Right atrium auricular region (tissue), 2 donors: ENCODE measurements at places on chromosomes 12 and 14. TPM values are rescaled to one million over a fixed set of nuclear protein-coding genes. Genes with fewer than 3 reads are reported as not detected.
A peak's percentile ranks its signal among the peaks of the same experiment; 100 is the strongest.

DNA sequence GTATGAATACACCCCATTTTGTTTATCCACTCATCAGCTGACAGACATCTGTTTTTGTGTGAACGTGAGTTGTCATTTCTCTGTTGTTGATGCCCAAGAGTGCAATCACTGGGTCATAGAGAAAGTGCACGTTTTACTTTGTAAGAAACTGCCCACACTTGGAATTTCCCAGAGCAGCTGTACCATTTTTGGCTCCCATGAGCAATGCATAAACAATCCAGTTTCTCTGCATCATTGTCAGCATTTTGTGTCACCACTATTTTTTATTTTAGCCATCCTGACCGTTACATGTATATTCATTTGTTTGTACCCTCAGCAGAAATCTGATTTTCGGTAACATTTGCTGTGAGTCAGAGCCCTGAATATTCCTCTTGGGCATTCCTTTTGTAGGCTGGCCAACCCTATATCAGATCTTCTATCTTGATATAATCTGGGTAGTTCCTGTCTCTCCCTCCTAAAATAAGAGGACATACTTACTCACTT lies 62.7 kb downstream of the RBM19 start:
- DNase-seq: no peak
- no peak overlapping the region for H3K4me3 ChIP-seq
- no peaks in the 10 kb centered on the region for H3K27me3 ChIP-seq
- no peaks in the 10 kb centered on the region for H3K4me1 ChIP-seq
- H3K27ac ChIP-seq: no peak overlapping the region

- no peaks in the 10 kb centered on the region for H3K4me1 ChIP-seq
- DNase-seq: no peak
- H3K4me3 ChIP-seq: no peak overlapping the region
- no peaks in the 10 kb centered on the region for H3K36me3 ChIP-seq
- H3K27ac ChIP-seq: no peak overlapping the region
Measured at GRCh38 chr14:58963873-58964597, 224.4 kb upstream of the DAAM1 start.

DNA sequence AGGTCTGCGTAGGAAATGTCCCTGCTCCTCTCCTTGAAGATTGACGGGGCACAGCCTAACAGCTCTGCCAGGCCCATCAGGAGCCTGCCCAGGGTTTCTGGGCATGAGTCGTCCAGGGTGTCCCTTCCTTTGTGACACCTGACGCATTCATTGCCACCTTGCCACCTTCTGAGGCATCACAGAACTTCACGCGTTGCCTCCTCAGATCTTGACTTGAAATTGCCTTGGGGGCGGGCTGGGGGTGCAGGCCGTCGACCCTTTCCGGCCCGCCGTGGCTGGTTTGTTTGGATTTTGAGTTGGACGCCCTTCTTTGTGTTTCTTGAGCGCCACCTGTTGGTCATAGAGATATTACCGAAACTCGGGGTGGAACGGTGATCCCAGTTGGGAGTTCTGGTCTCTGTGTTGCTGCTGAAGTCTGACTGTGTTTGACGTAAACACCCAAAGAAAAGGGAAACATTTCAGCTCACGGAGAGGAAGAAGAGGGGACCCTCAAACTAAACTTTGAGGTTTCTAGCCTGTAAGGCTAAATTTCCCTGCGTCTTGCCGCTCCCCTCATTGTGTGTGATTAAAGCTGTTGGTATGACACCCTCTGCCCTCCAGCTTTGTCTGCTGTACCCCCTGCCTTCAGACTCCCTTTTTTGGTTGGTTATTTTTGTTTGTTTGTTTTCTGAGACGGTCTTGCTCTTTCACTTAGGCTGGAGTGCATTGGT lies 44.6 kb downstream of the MLXIP start:
- no peaks in the 10 kb centered on the region for H3K27me3 ChIP-seq
- peaks cover 52% of the 10 kb centered on the region for H3K4me1 ChIP-seq
- peak overlapping the region; percentile 31 for H3K27ac ChIP-seq
- no peak overlapping the region for H3K4me3 ChIP-seq

DNA sequence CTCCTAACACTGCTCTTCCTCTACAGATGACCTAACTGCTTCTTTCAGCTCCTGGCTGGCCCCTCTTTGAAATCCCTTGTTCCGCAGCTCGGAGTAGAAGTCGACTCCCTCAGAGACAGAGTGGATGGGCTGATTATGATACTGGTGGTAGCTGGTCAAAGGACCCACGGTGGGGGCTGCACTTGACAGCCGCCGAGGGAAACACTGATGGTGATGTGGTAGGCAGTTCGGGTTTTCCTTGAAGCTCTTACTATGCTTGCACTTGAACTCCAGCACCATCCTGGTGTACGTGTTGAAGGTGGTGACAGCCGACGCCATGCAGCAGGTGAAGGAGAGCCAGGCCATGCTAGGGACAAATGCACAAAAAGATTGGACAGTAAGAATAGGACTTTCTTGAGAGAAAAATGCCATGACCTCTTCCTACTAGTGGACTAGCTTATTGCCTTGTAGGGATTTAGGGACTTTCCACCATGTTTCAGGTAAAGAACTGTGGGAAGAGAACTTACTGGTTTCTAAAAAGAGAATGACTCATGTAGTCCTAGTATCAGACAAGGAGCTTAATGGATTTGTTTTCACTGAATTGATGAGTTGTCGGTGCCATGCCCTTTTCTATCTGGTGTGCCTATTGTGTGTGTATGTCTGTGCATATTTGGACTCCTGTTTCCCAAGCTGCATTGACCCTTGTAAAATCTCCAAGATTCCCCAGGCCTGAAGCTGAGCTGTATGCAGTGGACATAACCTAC lies 18.4 kb downstream of the GSG1 start:
- no peak overlapping the region for H3K27ac ChIP-seq
- peaks cover 7% of the 10 kb centered on the region for H3K36me3 ChIP-seq
- H3K27me3 ChIP-seq: no peaks in the 10 kb centered on the region

The RAD51AP1 gene
- 0.86 TPM for total RNA-seq

DNA sequence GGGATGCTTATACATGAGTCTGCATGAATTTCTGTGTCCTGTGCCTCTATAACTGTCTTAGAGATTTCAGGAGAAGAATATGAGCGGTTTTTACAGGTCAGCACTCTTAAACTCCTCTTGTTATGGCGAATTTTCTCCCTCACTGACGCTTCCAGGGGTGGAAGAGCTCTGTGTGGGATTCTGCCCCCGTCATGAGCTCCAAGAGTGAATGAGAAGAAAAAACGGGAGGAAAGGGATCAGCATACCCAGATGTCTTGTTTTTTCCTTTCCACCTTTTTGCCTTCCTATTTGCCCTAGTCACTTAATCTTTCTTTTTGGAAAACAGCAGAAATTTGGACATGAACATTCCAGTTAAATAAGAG lies 651 bp downstream of the PFKM start:
- peak overlapping the region; percentile 86 for H3K27ac ChIP-seq
- H3K4me1 ChIP-seq: no peaks in the 10 kb centered on the region
- peak overlapping the region; percentile 82 for H3K4me3 ChIP-seq
- DNase-seq: no peak
- H3K36me3 ChIP-seq: peaks cover 21% of the 10 kb centered on the region
- no peaks in the 10 kb centered on the region for H3K27me3 ChIP-seq

DNA sequence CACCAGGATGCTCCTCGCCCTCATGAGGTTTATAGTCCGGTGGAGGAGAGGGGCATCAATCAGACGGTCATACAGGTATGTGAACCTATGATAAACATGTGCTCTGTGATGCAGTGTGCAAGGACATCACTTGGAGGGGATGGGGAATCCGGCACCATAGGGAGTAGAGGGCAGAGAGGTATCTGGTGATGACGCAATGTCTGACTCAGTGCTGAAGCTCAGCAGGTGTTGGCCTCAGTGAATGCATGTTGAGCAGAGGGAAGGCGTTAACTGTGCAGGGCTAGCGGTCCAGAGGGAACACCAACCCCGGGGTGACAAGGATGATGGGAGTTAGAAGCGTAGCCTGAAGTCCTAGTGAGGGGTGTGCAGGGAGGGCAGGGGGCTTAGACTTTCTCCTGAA lies 200.9 kb downstream of the TMEM132C start:
- H3K27ac ChIP-seq: no peak overlapping the region
- H3K27me3 ChIP-seq: no peaks in the 10 kb centered on the region
- no peaks in the 10 kb centered on the region for H3K36me3 ChIP-seq
- H3K4me3 ChIP-seq: no peak overlapping the region

The CEP83 gene
- 16.6 TPM for total RNA-seq

DNA sequence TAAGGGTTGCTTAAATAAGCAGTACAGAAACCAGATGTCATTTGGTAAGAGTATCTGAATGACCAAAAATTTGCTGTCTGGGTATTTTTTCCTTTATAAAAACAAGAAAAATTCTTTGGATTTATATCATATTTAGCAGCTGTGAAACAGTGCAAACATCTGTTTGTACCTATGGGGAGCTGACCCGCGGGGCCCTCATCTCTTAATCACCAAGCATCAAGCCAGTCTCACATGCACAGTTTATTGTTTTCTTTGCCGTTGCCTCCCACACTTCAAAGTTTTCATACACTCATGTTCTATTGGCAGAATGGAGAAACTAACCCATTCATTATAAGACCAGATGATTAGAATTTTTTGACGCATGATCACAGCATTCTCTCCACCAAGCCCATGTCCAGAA lies 142.2 kb downstream of the BMP4 start:
- H3K4me3 ChIP-seq: no peak overlapping the region
- H3K36me3 ChIP-seq: no peaks in the 10 kb centered on the region
- no peak overlapping the region for H3K27ac ChIP-seq
- DNase-seq: no peak
- no peaks in the 10 kb centered on the region for H3K4me1 ChIP-seq
- no peaks in the 10 kb centered on the region for H3K27me3 ChIP-seq

The DPPA3 gene
- not detected for total RNA-seq

The ADSS1 gene
- 158 TPM for total RNA-seq

DNA sequence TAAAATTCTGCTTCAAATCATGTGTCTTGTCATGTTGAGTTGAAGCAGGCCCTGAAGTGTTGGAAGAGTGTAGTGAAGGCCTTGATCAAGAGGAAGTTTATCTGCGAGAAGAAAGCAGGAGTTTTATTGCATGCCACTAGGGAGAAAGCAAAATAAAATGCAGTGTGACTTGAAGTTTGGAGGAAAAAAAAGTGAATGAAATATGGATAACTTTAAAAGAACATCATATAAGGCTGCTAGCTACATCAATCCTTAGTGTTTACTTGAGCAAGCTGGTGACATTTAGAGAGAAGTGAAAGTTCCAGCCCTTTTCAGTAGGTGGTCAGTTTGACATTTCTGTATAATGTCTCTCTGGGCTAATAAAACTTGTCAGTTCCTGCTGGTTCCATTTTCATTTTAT lies 841.1 kb downstream of the TMTC2 start:
- H3K36me3 ChIP-seq: no peaks in the 10 kb centered on the region
- no peaks in the 10 kb centered on the region for H3K27me3 ChIP-seq
- no peak overlapping the region for H3K27ac ChIP-seq
- DNase-seq: no peak

The TPH2 gene
- total RNA-seq: not detected

The CYP46A1 gene
- total RNA-seq: 6.9 TPM

- peaks cover 69% of the 10 kb centered on the region for H3K4me1 ChIP-seq
- no peaks in the 10 kb centered on the region for H3K27me3 ChIP-seq
- H3K4me3 ChIP-seq: no peak overlapping the region
- H3K36me3 ChIP-seq: no peaks in the 10 kb centered on the region
- peak overlapping the region; percentile 79 for H3K27ac ChIP-seq
- no peak for DNase-seq
Measured at GRCh38 chr12:11755302-11755930, 105.9 kb downstream of the ETV6 start.

DNA sequence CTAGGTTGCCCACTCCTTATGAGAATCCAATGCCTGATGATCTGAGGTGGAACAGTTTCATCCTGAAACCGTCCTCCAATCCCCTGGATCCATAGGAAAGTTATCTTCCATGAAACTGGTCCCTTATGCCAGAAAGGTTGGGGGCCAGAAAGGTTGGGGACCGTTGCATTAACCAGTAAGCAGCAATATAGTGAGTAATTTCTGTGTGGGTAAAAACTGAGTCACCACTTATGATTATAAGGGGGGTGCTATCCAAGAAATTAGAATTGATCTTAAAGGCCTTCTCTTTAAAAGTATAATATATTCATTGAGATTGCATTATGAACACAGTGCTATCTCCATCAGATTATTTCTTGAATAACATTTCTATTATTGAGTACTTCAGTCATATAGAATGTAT lies 97.2 kb downstream of the PCNX1 start:
- DNase-seq: no peak
- no peaks in the 10 kb centered on the region for H3K27me3 ChIP-seq
- H3K4me3 ChIP-seq: no peak overlapping the region
- H3K27ac ChIP-seq: no peak overlapping the region
- peaks cover 8% of the 10 kb centered on the region for H3K36me3 ChIP-seq

GRCh38 chr14:23539248-23540140 lies 12.1 kb downstream of the ZFHX2 start:
- H3K4me1 ChIP-seq: peaks cover 8% of the 10 kb centered on the region
- no peak for DNase-seq
- H3K27me3 ChIP-seq: no peaks in the 10 kb centered on the region
- no peaks in the 10 kb centered on the region for H3K36me3 ChIP-seq
- no peak overlapping the region for H3K4me3 ChIP-seq
- H3K27ac ChIP-seq: no peak overlapping the region

The IKZF4 gene
- total RNA-seq: 3.9 TPM

GRCh38 chr12:93145086-93145485 lies 216.0 kb upstream of the EEA1 start:
- H3K27ac ChIP-seq: no peak overlapping the region
- no peak overlapping the region for H3K4me3 ChIP-seq
- DNase-seq: no peak
- H3K4me1 ChIP-seq: no peaks in the 10 kb centered on the region
- H3K27me3 ChIP-seq: no peaks in the 10 kb centered on the region

DNA sequence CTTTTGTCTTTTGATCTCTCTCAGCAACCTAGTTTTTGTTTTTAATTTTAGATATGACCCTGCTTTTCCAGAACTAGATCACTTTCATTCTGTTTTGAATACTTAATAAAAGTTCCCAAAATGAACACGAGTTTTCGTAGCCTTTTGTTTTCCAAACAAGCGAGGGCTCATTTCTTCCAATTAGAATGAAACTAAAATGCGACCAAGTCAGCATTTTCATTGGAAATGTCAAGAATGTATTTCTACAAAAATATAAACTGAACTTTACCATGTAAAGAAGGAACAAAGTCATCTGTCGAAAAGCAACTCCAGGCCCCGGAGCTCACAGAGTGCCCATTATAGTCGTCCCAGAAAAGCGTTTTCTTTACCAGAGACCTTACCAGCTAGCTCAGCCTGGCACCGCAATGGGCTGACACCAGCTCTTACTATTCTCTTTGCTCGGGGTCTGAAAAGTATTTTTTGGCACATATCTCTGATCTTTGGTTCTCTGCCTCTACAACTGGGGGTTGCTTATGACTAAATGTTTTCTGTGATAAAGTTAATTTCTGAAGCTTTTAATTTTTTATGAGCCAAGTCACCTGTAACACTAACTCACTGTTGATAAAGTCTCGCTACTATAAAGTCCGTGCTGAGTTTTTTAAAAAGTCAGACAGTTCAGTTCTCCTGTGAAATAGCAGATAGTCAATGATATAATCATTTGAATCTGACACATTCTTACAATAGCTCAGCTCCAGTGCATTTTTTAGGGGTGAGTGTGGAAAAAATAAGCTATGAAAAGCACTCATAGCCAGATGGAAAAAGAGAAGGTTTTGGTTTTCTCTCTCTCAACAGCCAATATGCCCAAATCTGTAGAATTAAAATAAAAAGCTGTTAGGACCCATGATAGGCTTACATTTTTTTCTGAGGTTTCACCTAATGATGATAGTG lies 43.4 kb downstream of the SAMD4A start:
- no peaks in the 10 kb centered on the region for H3K27me3 ChIP-seq
- no peak overlapping the region for H3K4me3 ChIP-seq
- H3K27ac ChIP-seq: peak overlapping the region; percentile 49
- H3K4me1 ChIP-seq: no peaks in the 10 kb centered on the region

GRCh38 chr12:65162609-65163008 lies 6.8 kb upstream of the LEMD3 start:
- no peak overlapping the region for H3K4me3 ChIP-seq
- no peak for DNase-seq
- H3K27ac ChIP-seq: no peak overlapping the region
- H3K4me1 ChIP-seq: no peaks in the 10 kb centered on the region
